Effector memory CD8-positive, alpha-beta T cell (primary cell): ENCODE measurements at places on chromosomes 6 and 20.

- H3K36me3 ChIP-seq = no peaks in the 10 kb centered on the region
- H3K4me3 ChIP-seq = no peak overlapping the region
- no peak overlapping the region for H3K27ac ChIP-seq
- H3K4me1 ChIP-seq = no peaks in the 10 kb centered on the region
- DNase-seq = no peak
- peaks cover 49% of the 10 kb centered on the region for H3K27me3 ChIP-seq
Observed at GRCh38 chr6:28580475-28580874, 54.8 kb downstream of the GPX5 start.

- DNase-seq = no peak
- peaks cover 34% of the 10 kb centered on the region for H3K27me3 ChIP-seq
- no peaks in the 10 kb centered on the region for H3K36me3 ChIP-seq
- no peak overlapping the region for H3K4me3 ChIP-seq
- no peak overlapping the region for H3K27ac ChIP-seq
Observed at GRCh38 chr20:38229376-38230252, 30.9 kb downstream of the KIAA1755 start.

GRCh38 chr20:61166324-61166723 is 85.7 kb upstream of the CDH4 start:
- no peak overlapping the region for H3K27ac ChIP-seq
- H3K27me3 ChIP-seq = peaks cover 8% of the 10 kb centered on the region
- no peaks in the 10 kb centered on the region for H3K36me3 ChIP-seq
- no peaks in the 10 kb centered on the region for H3K4me1 ChIP-seq
- no peak overlapping the region for H3K4me3 ChIP-seq

DNA sequence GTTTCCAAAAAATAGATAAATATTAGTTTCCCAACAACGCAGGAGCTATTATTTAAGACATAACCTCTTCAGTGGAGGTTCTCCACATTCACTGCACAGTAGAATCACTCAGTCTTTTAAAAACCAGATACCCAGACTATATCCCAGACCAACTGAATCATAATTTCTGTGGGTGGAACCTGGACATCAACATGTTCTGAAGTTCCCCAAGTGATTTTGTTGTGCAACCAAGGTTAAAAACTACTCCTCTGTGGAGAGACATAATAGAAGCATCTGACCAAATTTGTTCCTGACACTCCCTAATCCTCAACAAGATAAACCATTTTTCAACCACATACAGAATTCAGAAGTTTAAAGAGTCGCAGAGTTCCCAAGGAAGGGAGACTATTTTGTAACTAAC is 42.3 kb downstream of the STK38 start:
- H3K4me1 ChIP-seq = peaks cover 13% of the 10 kb centered on the region
- no peak overlapping the region for H3K4me3 ChIP-seq
- H3K36me3 ChIP-seq = peaks cover 83% of the 10 kb centered on the region
- DNase-seq = no peak

- no peaks in the 10 kb centered on the region for H3K36me3 ChIP-seq
- no peak for DNase-seq
- H3K27ac ChIP-seq = no peak overlapping the region
- H3K4me1 ChIP-seq = no peaks in the 10 kb centered on the region
- H3K4me3 ChIP-seq = no peak overlapping the region
Observed at GRCh38 chr20:24772667-24773066, 176.4 kb upstream of the CST7 start.

- no peaks in the 10 kb centered on the region for H3K4me1 ChIP-seq
- H3K27ac ChIP-seq = no peak overlapping the region
- peaks cover 27% of the 10 kb centered on the region for H3K36me3 ChIP-seq
- H3K27me3 ChIP-seq = no peaks in the 10 kb centered on the region
Observed at GRCh38 chr20:41476013-41476441, 109.4 kb upstream of the EMILIN3 start.

DNA sequence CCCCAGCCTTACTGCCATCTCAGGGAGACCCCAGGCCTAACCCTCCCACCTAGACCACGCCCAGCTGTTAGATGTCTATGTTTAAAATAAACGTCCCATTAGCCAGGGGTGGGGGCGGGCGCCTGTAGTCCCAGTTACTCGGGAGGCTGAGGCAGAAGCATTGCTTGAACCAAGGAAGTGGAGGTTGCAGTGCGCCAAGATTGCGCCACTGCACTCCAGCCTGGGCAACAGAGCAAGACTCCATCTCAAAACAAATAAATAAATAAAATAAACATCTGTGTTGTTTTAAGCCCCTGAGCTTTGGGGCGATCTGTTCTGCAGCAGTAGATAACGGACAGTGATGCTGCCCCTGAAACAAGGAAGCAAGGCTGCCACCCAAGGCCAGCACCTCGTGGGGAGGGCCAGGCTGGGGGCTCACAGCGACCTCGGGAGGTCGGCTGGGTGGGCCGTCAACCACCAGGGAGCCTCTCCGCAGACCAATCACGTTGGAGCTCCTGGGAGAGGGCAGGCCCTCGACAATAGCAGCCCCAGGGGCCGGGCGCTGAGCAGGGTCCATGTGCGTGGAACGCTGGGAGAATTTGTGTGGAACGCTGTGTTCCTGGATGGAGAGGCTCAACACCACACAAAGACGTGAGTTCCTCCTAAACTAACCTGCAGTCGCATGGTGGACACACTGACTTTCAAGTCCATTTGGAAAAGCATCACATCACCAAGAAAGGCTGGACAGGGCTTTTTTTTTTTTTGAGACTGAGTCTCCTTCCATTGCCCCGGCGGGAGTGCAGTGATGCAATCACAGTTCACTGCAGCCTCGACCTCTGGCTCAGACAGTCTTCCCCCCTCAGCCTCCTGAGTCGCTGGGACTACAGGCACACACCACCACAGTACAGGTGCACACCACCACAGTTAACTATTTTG is 1.0 kb upstream of the HELZ2 start:
- peak overlapping the region; percentile 81 for H3K4me3 ChIP-seq
- peaks cover 3% of the 10 kb centered on the region for H3K36me3 ChIP-seq
- H3K27ac ChIP-seq = peak overlapping the region; percentile 89
